ENCODE measurements at places on chromosomes 2 and 18. TPM values are rescaled to one million over a fixed set of nuclear protein-coding genes. Genes with fewer than 3 reads are reported as not detected.
A peak's percentile ranks its signal among the peaks of the same experiment; 100 is the strongest.

DNA sequence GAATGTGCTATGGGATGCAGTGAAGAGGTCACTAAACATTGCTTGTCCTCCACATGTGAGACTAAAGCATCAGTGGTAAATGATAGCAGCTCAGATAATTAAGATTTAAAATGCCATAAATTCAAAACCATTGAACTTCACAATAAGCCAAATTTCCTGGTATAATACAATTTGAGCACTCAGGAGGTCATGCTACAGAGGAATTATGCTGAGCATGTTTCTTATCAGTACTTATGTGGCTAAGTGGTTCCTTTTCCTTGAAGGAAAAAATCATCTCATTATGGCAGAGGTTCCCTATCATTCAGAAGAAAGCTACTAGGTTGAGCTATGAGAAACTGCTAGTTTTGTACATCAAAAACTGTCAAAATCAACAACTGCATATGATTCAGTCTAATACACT, 156.6 kb downstream of the AGPS start:
- no peaks in the 10 kb centered on the region for H3K27me3 ChIP-seq
- H3K27ac ChIP-seq = no peak overlapping the region
- no peak overlapping the region for H3K4me3 ChIP-seq
- H3K36me3 ChIP-seq = peaks cover 12% of the 10 kb centered on the region
- peaks cover 53% of the 10 kb centered on the region for H3K4me1 ChIP-seq
- no peak for DNase-seq

GRCh38 chr2:39851651-39852110, 72.6 kb upstream of the THUMPD2 start:
- H3K27me3 ChIP-seq = peaks cover 19% of the 10 kb centered on the region
- H3K4me1 ChIP-seq = no peaks in the 10 kb centered on the region
- no peak for DNase-seq
- H3K36me3 ChIP-seq = no peaks in the 10 kb centered on the region

GRCh38 chr2:175872005-175872348, 130.1 kb downstream of the LNPK start:
- peaks cover 10% of the 10 kb centered on the region for H3K27me3 ChIP-seq
- no peaks in the 10 kb centered on the region for H3K4me1 ChIP-seq
- H3K27ac ChIP-seq = no peak overlapping the region
- DNase-seq = no peak
- no peak overlapping the region for H3K4me3 ChIP-seq
- no peaks in the 10 kb centered on the region for H3K36me3 ChIP-seq

- no peak overlapping the region for H3K27ac ChIP-seq
- H3K4me3 ChIP-seq = no peak overlapping the region
- no peaks in the 10 kb centered on the region for H3K27me3 ChIP-seq
- no peaks in the 10 kb centered on the region for H3K4me1 ChIP-seq
- no peak for DNase-seq
Observed at GRCh38 chr2:217288472-217289063, 428.7 kb upstream of the TNP1 start.

GRCh38 chr2:222448748-222449181, 24.4 kb downstream of the SGPP2 start:
- H3K27me3 ChIP-seq = no peaks in the 10 kb centered on the region
- no peaks in the 10 kb centered on the region for H3K36me3 ChIP-seq
- peaks cover 4% of the 10 kb centered on the region for H3K4me1 ChIP-seq
- no peak overlapping the region for H3K4me3 ChIP-seq
- no peak overlapping the region for H3K27ac ChIP-seq
- DNase-seq = no peak

DNA sequence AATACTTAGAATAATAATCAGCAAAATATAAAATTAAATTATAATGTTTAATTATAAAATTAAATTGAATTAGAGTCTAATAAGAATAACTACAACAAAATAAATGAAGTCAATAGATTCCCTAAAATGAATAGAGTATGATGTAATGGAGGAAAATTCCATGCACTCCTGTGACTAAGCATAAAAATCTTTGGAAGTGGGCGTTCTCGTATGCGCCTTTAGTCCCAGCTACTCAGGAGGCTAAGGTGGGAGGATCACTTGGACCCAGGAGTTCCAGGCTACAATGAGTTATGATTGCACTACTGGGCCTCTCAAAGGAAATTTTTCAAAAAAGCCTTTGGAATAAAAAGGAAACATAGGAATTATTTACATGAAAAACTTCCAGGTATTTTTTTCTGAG, 955.4 kb upstream of the POU3F3 start:
- no peak overlapping the region for H3K4me3 ChIP-seq
- H3K27me3 ChIP-seq = no peaks in the 10 kb centered on the region
- DNase-seq = no peak

- peak overlapping the region; percentile 72 for H3K27ac ChIP-seq
- peak; percentile 57 for DNase-seq
- peaks cover 3% of the 10 kb centered on the region for H3K36me3 ChIP-seq
- peak overlapping the region; percentile 92 for H3K4me3 ChIP-seq
Observed at GRCh38 chr2:65431421-65432226, 775 bp downstream of the SPRED2 start.

- H3K4me1 ChIP-seq = peaks cover 7% of the 10 kb centered on the region
- H3K27ac ChIP-seq = no peak overlapping the region
- DNase-seq = no peak
- no peak overlapping the region for H3K4me3 ChIP-seq
- no peaks in the 10 kb centered on the region for H3K27me3 ChIP-seq
- H3K36me3 ChIP-seq = peaks cover 51% of the 10 kb centered on the region
Observed at GRCh38 chr2:108492364-108492763, 41.9 kb upstream of the LIMS1 start.

GRCh38 chr18:7413906-7414305, 153.2 kb upstream of the PTPRM start:
- H3K4me1 ChIP-seq = no peaks in the 10 kb centered on the region
- H3K27ac ChIP-seq = no peak overlapping the region

GRCh38 chr2:20378891-20379519, 28.4 kb upstream of the PUM2 start:
- H3K4me3 ChIP-seq = no peak overlapping the region
- peaks cover 7% of the 10 kb centered on the region for H3K4me1 ChIP-seq
- peaks cover 11% of the 10 kb centered on the region for H3K27me3 ChIP-seq
- H3K27ac ChIP-seq = no peak overlapping the region

- DNase-seq = no peak
- no peaks in the 10 kb centered on the region for H3K36me3 ChIP-seq
- H3K27me3 ChIP-seq = peaks cover 49% of the 10 kb centered on the region
Observed at GRCh38 chr2:152336854-152337510, 2.0 kb downstream of the FMNL2 start.

DNA sequence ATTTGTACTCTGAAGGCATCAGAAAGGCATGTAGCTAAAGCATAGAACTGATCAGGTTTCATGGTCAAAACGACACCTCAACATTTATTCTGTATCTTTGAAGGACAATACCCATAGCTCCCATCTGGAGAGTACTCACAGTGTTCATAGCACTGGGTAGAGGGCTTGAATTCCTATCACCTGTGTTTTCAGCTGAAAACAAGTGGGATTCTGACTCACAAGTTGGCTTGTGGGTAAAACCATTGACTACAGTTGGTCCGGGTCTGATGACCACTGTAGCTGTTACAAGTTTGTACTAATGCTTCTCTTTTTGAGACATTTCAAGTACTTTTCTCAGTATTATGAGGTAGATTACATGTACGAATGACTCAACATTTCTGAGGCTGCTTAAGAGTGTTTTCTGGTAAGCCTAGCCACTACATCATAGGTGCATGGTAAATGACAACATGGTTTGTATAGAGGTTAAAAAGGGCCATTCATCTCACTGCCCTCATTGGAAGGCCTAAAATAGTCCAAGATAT, 68.6 kb upstream of the PELI1 start:
- H3K27me3 ChIP-seq = no peaks in the 10 kb centered on the region
- peaks cover 59% of the 10 kb centered on the region for H3K4me1 ChIP-seq
- H3K27ac ChIP-seq = peak overlapping the region; percentile 95
- peaks cover 16% of the 10 kb centered on the region for H3K36me3 ChIP-seq

- H3K36me3 ChIP-seq = no peaks in the 10 kb centered on the region
- no peak for DNase-seq
- no peak overlapping the region for H3K4me3 ChIP-seq
- H3K4me1 ChIP-seq = no peaks in the 10 kb centered on the region
- H3K27me3 ChIP-seq = no peaks in the 10 kb centered on the region
- no peak overlapping the region for H3K27ac ChIP-seq
Observed at GRCh38 chr2:116073731-116074130, 1631.3 kb downstream of the DPP10 start.

DNA sequence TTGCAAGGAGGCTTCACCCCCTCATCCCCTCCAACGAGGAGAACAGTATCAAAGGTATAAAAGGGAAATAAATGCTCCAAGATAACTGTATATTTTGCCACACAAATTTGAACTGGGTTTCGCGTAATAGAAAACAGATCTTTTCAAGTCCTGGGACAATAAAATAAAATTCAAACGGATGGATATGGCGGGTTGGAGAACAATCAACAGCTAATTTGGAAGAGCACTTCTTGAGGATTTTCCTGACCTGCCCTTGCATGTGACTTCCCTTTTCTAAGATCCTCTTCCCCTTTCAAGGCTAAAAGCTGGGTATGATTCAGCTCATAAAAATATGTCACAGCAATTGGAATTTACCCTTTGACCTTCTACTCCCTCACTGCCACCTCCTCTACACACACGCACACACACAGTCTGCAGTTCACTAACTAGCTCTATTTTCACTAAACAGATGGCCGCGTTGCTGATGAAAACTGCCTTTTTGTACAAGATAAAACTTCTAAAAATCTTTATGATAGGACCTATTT, 386.9 kb downstream of the FIGN start:
- H3K27me3 ChIP-seq = peaks cover 3% of the 10 kb centered on the region
- no peaks in the 10 kb centered on the region for H3K4me1 ChIP-seq
- H3K36me3 ChIP-seq = no peaks in the 10 kb centered on the region
- H3K27ac ChIP-seq = no peak overlapping the region
- DNase-seq = no peak
- no peak overlapping the region for H3K4me3 ChIP-seq

GRCh38 chr18:5451150-5451549, 92.6 kb downstream of the EPB41L3 start:
- H3K36me3 ChIP-seq = no peaks in the 10 kb centered on the region
- no peak for DNase-seq
- H3K4me3 ChIP-seq = no peak overlapping the region
- peaks cover 4% of the 10 kb centered on the region for H3K4me1 ChIP-seq

DNA sequence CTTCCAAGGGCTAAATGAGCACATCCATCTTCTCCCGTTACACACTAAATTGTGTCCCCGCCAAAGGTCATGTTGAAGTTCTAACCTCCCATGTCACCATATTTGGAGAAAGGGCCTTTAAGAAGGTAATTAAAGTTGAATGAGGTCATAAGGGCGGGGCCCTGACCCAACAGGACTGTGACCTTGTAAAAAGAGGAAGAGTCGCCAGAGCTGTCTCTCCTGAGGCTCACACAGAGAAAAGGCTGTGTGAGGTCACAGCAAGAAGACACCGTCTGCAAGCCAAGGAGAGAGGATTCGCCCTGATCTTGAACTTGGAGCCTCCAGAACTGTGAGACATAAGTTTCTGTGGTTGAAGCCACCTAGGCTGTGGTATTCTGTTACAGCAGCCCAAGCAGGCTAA, 24.1 kb downstream of the TRABD2A start:
- peak; percentile 58 for DNase-seq
- peaks cover 77% of the 10 kb centered on the region for H3K4me1 ChIP-seq
- H3K27me3 ChIP-seq = no peaks in the 10 kb centered on the region
- H3K4me3 ChIP-seq = no peak overlapping the region

DNA sequence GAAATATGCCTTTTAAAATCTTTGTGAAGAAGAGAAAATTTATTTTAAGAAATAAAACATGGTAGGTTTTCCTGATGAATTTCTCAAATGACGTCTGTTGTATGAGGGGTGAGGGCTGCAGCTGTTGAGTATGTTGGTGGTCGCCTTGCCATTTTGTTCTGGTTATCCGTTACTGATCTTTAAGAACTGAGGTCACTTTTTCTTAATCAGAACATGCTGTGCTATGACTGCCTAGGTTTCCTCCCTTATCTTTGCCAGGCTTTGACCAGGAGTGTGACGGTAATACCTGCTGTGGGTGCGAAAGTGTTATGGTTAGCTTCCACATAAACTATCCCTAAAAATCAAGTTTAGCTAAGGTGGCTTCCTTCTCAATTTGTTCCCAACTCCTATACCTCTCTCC, 176.9 kb downstream of the DIS3L2 start:
- H3K27me3 ChIP-seq = no peaks in the 10 kb centered on the region
- no peaks in the 10 kb centered on the region for H3K36me3 ChIP-seq
- no peak for DNase-seq
- H3K27ac ChIP-seq = no peak overlapping the region

DNA sequence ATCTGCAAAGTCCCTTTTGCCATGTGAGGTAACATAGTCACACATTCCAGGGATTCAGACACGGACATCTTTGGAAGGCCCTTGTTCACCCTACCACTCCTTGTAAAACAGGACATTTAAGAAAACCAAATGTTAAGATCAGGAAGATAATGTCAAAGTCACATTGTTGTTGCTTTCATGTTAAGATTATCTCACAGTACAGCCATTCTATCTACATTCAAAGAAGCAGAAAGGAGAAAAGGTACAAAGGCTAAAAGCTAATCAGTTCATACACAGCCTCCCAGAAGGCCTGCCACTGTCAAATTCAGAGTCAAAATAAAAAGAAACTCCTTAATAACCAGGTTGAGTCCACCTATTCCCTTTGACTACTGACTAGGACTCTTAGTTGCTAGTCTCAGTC, 573.7 kb downstream of the ARHGAP15 start:
- DNase-seq = no peak
- no peaks in the 10 kb centered on the region for H3K27me3 ChIP-seq

- no peaks in the 10 kb centered on the region for H3K36me3 ChIP-seq
- peaks cover 54% of the 10 kb centered on the region for H3K27me3 ChIP-seq
- peaks cover 16% of the 10 kb centered on the region for H3K4me1 ChIP-seq
- H3K27ac ChIP-seq = no peak overlapping the region
- H3K4me3 ChIP-seq = peak overlapping the region; percentile 77
- DNase-seq = no peak
Observed at GRCh38 chr2:54456612-54457322, 640 bp downstream of the SPTBN1 start.

- no peak overlapping the region for H3K4me3 ChIP-seq
- H3K27ac ChIP-seq = no peak overlapping the region
- peaks cover 36% of the 10 kb centered on the region for H3K27me3 ChIP-seq
- no peak for DNase-seq
- H3K4me1 ChIP-seq = peaks cover 2% of the 10 kb centered on the region
Observed at GRCh38 chr18:26574958-26575864, 26.9 kb upstream of the KCTD1 start.

FAM237A gene
- not detected for total RNA-seq

ITGA6 gene
- 17.7 TPM for total RNA-seq

CPO gene
- not detected for total RNA-seq

CFC1B gene
- not detected for total RNA-seq

CXCR2 gene
- 0.15 TPM for total RNA-seq

CDH2 gene
- not detected for total RNA-seq

CNTNAP5 gene
- not detected for total RNA-seq

SULT1C2 gene
- total RNA-seq = not detected

C2orf15 gene
- total RNA-seq = 0.35 TPM

MCFD2 gene
- 48.4 TPM for total RNA-seq

SCN7A gene
- total RNA-seq = not detected

EVX2 gene
- not detected for total RNA-seq

TSPYL6 gene
- not detected for total RNA-seq

CCDC178 gene
- not detected for total RNA-seq

LOXHD1 gene
- not detected for total RNA-seq

Measured in activated CD4-positive, alpha-beta memory T cell treated with anti-CD3 and anti-CD28 coated beads, Interleukin-2, amount 10 ng/mL, durations not matched to agents 7 days and 5 days (primary cell).